Breast epithelium (tissue), 4 donors: ENCODE measurements at places on chromosomes 6 and 20. TPM values are rescaled to one million over a fixed set of nuclear protein-coding genes. Genes with fewer than 3 reads are reported as not detected.

Gene AVP
- not detected for total RNA-seq

Gene TGM3
- not detected for total RNA-seq

Gene RHAG
- total RNA-seq, result not detected

Gene ZSCAN31
- total RNA-seq, result 19.3 TPM

Gene SLC17A1
- not detected for total RNA-seq

Gene CSTF1
- 17.1 TPM for total RNA-seq

Gene IPCEF1
- 3.7 TPM for total RNA-seq

DNA sequence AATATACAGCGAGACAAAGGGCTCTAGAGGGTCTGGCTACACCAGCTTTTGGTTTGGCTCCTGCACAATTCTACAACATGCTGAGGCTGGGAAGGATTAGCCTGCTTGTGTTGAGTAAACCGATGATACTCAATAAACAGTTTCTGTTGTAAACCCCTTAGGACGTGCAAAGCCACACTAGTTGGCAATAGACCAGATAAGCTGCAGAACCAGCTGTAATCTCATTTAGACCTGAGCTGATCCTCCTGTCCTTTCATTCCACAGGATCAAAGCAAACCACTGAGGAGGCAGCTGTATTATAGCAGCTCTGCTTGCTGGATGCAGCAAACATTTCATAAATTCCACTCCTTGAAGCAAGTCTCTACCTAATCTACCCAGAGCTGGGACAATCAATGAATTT, 79.7 kb downstream of the MMS22L start:
- no peak overlapping the region for H3K4me3 ChIP-seq
- DNase-seq, result no peak
- H3K27ac ChIP-seq, result no peak overlapping the region
- H3K4me1 ChIP-seq, result no peaks in the 10 kb centered on the region
- no peaks in the 10 kb centered on the region for H3K36me3 ChIP-seq

DNA sequence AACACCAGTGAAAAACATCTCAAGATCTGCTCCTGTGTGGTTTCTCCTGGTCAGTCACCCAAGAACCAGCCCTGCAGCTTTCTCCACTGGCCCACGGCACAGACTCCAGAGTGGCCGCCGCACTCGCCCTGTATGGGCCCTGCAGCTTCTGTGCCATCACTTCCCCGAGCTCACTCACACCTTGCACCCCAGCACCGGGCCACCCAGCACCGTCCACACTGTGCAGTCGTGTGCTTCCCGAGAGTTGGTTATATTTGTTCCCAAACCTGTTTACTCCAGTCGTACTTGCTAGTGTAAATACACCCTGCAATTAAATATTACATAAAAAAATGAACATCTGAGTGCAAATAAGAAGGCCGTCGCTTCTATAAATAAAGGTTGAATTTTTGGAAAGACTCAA, 341.7 kb downstream of the CDH26 start:
- no peaks in the 10 kb centered on the region for H3K4me1 ChIP-seq
- no peak for DNase-seq
- H3K36me3 ChIP-seq, result no peaks in the 10 kb centered on the region
- H3K27ac ChIP-seq, result no peak overlapping the region

DNA sequence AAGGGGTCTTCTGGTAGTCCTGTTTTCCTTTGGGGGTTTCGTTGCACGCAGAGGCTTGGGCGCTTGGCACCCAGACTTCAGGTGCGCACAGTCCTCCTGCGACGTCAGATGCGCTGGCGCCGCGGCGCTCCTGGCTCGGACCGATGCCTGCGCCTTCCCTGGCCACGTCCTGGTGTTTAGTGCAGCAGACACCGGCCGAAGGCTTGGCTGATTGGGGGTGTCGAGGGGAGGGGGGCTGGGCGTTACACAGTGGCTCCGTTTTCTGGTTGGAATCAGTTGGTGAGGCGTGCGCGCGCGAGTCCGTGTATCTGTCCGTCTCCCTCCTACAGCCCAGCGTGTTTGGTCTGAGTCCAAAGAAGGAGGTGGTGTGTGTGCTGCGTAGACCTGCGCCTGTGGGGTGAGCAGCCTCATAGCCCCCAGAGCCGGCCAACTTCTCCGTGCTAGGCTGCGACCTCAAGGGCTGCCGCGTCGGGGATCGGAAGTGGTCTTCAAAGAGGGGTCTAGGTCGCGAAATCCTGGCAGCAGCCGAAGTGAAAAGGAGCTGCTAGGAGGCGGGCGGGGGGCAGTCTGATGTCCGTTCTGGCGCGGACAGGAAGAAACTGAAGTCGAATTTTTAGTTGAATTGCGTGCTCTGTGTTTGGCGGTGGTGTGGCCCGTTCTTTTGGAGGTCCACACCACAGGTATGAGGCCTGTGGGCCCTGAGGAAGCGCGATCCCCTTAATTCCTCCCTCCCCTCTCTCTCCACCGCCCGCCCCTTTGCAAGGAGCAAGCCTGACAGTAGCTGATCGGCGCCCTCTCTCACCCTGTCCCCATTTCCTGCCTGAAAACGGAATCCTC, 1.5 kb downstream of the SYNDIG1 start:
- no peaks in the 10 kb centered on the region for H3K36me3 ChIP-seq
- peak overlapping the region; percentile 48 for H3K4me3 ChIP-seq
- no peak overlapping the region for H3K27ac ChIP-seq
- no peaks in the 10 kb centered on the region for H3K4me1 ChIP-seq
- no peak for DNase-seq

DNA sequence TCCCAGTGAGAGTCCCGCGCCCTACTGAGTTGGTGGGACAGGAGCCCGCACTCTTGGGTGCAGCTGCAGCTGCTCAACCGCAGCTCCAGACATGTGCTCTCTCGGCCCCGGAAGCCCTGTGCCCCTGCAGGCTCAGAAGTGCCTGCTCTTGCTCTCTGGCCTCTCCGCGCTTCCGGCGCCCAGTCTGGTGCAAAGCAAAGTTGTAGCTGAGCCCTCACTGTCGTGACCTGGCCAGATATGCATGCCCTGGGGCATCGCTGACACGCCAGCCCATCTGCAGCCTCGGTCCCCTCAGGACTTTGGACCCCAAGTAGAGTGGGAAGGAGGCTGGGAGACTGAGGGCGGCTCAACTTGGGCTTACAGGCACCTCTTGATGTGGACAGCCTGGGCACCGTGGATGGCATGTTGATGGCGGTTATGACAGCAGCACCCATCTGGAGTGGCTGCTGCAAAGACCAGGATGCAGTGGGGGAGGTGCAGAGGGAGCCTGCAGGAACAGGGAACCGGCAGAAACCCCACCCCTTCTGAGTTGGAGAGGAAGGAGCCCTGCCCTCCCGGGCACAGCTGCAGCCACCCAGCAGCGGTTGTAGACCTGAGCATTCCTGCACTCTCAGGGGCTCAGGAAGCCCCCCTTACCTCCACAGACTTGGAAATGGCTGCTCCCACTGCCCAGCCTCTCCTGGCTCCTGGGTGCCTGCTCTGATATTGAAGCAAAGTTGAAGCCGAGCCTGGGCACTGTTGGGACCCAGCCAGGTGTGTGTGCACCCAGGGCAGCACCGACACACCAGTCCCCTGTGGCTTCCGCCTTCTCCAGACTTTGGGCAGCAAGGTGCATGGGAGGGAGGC, 462.6 kb downstream of the TBC1D32 start:
- no peaks in the 10 kb centered on the region for H3K36me3 ChIP-seq
- no peak overlapping the region for H3K27ac ChIP-seq
- H3K4me3 ChIP-seq, result no peak overlapping the region
- H3K27me3 ChIP-seq, result no peaks in the 10 kb centered on the region
- no peaks in the 10 kb centered on the region for H3K4me1 ChIP-seq

- H3K27ac ChIP-seq, result peak overlapping the region; percentile 48
- no peak overlapping the region for H3K4me3 ChIP-seq
- H3K4me1 ChIP-seq, result peaks cover 8% of the 10 kb centered on the region
- H3K27me3 ChIP-seq, result no peaks in the 10 kb centered on the region
- DNase-seq, result no peak
Observed at GRCh38 chr20:59938696-59939051, 1.4 kb downstream of the PPP1R3D start.

GRCh38 chr20:21151791-21152190, 25.9 kb downstream of the KIZ start:
- H3K36me3 ChIP-seq, result no peaks in the 10 kb centered on the region
- DNase-seq, result no peak
- no peaks in the 10 kb centered on the region for H3K4me1 ChIP-seq
- no peak overlapping the region for H3K27ac ChIP-seq
- no peak overlapping the region for H3K4me3 ChIP-seq
- no peaks in the 10 kb centered on the region for H3K27me3 ChIP-seq

GRCh38 chr6:101286146-101286545, 107.4 kb upstream of the GRIK2 start:
- H3K36me3 ChIP-seq, result no peaks in the 10 kb centered on the region
- H3K4me1 ChIP-seq, result no peaks in the 10 kb centered on the region
- H3K27ac ChIP-seq, result no peak overlapping the region
- no peaks in the 10 kb centered on the region for H3K27me3 ChIP-seq

GRCh38 chr20:50410343-50410742, 99.8 kb upstream of the PTPN1 start:
- H3K27ac ChIP-seq, result no peak overlapping the region
- H3K4me3 ChIP-seq, result no peak overlapping the region
- no peaks in the 10 kb centered on the region for H3K36me3 ChIP-seq
- H3K4me1 ChIP-seq, result peaks cover 4% of the 10 kb centered on the region

DNA sequence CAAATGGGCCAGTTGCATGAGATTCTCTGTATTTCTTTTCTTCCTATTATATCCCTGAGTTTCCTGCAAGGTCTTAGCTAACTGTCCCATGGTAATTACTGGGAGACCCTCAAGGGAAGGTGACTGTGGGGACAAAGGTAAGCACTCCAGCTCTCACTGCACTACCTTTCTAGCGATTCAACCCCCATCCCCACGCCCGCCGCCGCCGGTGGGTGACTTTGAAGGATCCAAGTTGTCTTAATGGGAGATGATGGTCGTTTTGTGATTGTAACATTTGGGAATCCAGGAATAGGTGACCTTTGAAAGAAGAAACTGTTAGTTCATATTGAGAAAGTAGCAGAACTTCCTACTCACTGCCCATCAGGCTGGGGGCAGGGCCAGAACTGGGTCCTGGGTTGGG, 265.5 kb downstream of the LRFN2 start:
- no peaks in the 10 kb centered on the region for H3K27me3 ChIP-seq
- no peaks in the 10 kb centered on the region for H3K36me3 ChIP-seq
- DNase-seq, result no peak
- no peak overlapping the region for H3K27ac ChIP-seq
- H3K4me3 ChIP-seq, result no peak overlapping the region
- no peaks in the 10 kb centered on the region for H3K4me1 ChIP-seq
